Left kidney (tissue), 8 donors: ENCODE measurements at places on chromosomes 12 and 14.

DNA sequence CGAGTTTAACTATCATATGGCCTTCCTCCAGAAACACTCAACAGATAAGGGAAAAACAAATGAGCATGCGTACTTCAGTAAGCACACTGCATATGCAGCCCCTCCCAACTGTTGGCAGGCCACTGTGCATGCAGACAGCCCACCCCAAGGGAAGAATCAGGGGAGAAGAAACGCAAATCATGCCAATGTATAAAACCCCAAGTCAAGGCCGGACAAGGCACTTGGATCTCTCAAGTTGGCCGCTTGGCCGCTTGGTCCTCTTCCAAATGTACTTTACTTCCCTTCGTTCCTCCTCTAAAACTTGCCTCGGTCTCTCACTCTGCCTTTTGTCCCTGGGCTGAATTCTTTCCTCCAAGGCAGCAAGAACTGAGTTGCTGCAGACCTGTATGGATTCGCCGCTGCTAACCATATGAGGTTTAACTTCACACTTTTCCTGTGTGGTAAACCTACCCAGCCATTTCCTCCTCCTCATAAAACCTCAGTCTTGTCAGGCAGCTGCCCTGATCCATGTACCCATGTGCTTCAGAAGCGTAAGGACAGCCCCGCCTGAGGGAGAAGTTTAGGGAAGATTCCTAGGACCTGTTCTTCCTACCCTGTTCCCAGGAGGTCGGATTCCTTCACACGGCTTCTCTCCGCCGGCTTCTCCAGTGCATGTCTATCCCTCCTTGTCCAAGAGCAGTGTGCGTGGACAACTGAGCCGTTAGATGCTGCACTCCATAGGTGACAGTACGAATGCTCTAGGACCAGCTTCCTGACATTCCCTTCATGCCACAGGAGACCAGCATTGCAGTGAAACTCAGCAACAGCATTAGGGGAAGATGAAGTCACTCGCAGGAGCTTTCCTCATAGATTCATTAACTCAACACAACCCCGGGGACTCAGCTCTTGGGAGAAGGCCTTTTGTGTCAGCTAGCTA is 188.0 kb downstream of the MON2 start:
- no peak for DNase-seq

- no peak for DNase-seq
Observed at GRCh38 chr12:52253391-52254179, 20.5 kb downstream of the KRT7 start.

DNA sequence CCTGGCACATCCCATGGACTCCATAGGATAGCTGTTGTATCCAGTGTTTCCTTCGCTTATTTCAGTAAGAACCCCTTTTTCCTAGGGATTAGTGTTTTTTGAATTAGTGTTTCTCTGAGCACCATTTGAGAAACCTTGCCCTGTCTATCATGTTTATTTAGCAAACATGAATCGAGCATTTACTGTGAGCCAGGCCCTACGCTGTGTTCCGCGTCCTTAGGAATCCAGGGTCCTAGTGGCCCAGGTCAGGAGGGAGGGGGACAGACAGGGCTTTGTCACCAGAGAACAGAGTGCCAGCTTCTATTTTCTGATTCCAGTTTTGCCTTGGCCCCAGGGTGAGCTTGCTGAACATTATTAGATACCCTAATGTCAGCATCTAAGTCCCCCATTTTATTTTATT is 2.5 kb downstream of the TEAD4 start:
- no peak for DNase-seq

- DNase-seq, result no peak
Observed at GRCh38 chr14:37711831-37712475, 116.5 kb downstream of the TTC6 start.

DNA sequence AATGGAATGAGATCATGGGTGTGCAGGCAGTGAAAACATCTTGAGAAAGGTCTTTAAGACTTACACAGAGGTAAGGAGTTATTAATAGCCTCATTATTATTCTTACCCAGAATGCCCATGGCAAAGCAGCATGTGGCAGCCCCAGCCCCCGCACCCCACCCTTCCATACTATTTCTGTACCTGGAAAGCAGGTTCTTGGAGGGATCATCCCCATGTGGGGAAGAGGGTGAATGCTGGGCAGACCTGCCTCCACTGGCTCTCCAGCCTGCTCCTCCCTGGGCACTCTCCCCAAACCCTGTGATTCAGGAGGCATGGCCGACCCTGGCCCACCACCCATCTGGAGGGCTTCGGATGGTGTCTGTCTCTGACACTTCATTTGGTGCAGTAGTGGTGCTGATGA is 28.3 kb downstream of the NPC2 start:
- DNase-seq, result no peak

DNA sequence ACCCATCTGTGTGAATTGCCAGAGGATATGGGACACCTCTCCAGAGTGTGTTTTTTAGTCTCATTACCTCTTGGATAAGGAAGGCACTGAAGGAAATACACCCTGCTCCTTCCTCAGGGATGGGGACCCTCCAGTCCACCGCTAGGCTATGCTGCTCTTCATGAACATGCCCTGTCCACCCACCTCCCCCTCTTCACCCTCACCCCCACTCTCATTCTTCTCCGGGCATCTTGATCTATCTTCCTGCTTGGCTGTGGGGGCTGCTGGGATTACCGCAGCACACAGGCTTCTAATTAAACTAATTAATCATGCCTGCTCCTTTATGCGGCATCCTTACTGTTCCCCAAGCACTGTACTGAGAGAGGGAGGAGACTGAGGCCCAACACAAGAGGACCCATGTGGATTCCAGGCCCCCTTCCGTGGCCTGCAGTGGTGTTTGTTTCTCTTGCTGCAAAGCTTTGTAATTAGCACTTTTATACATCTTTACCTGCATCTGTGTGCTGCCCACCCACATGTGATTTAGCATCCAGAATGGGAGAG is 7.6 kb upstream of the PDE1B start:
- no peak for DNase-seq

DNA sequence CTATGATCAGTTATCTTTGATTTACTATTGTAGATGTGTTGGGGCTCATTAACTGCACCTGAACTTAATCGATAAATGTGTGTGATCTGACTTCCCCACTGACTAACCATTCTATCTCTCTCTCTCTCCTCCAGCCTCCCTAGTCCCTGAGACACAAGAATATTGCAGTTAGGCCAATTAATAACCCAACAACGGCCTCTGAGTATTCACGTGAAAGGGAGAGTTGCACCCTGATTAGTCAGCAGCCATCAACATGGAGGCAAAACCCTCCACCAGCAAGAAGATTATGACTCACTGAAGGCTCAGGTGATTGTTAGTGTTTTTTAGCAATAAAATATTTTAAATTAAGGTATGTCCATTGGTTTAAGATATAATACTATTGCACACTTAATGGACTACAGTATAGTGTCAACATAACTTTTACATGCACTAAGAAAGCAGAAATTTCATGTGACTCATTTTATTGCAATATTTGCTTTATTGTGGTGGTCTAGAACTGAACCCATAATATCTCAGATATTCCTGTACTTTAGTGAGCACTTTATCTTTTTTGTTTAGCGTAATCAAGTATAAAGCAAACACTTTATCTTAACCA is 77.1 kb upstream of the PTGDR start:
- no peak for DNase-seq

DNA sequence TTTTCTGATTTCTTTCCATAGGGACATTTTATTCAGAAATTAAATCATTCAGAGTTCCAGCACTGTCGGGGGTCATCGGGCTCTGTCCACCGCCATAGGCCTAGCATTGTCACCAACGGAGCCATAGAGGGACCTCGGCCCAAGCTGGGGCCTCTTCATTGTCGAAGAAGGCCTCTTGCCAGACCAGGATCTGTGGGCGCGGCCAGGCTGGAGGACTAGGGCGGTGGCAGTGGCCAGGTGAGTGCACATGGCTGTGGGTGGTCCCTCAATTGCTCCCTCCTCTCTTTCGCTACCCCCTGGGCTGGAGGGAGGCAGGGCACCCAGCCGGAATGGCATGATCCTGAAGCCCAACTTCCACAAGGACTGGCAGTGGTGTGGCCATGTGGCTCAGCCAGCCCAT is 10.6 kb upstream of the SPSB2 start:
- DNase-seq, result no peak

DNA sequence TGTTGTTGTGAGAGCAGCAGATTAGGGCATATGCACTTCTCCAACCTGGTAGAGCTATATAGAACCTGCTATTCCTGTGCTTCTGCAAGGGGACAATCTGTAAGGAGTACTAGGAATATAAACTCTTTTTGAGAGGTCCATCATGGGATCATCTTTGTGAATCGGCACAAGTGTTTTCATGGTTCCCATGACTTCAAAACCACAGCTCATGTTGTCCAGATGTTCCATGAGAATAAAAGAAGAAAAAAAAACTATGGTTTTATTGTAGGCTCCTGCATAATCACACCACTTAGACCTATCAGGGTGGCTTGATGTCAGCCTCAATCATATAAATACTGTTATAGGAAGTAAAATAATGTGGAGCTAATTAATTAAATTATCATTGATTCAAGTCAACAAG is 311.4 kb upstream of the ATP2B1 start:
- no peak for DNase-seq

- DNase-seq, result no peak
Observed at GRCh38 chr12:11347810-11348209, 37.6 kb upstream of the PRB4 start.
